GDM1 (cell line): ENCODE measurements at places on chromosomes 16 and 17.
A peak's percentile ranks its signal among the peaks of the same experiment; 100 is the strongest.

- DNase-seq, result peak; percentile 73
Observed at GRCh38 chr17:4499431-4500190, 930 bp downstream of the SPNS2 start.

- no peak for DNase-seq
Observed at GRCh38 chr16:48590476-48590875, 19.5 kb downstream of the N4BP1 start.

GRCh38 chr17:49995055-49995738, at the start of gene DLX3:
Gene DLX3, minus strand, starts transcription at chr17:49995224. Its CDS starts 226 bp downstream, at chr17:49994998.
- peak; percentile 40 for DNase-seq

DNA sequence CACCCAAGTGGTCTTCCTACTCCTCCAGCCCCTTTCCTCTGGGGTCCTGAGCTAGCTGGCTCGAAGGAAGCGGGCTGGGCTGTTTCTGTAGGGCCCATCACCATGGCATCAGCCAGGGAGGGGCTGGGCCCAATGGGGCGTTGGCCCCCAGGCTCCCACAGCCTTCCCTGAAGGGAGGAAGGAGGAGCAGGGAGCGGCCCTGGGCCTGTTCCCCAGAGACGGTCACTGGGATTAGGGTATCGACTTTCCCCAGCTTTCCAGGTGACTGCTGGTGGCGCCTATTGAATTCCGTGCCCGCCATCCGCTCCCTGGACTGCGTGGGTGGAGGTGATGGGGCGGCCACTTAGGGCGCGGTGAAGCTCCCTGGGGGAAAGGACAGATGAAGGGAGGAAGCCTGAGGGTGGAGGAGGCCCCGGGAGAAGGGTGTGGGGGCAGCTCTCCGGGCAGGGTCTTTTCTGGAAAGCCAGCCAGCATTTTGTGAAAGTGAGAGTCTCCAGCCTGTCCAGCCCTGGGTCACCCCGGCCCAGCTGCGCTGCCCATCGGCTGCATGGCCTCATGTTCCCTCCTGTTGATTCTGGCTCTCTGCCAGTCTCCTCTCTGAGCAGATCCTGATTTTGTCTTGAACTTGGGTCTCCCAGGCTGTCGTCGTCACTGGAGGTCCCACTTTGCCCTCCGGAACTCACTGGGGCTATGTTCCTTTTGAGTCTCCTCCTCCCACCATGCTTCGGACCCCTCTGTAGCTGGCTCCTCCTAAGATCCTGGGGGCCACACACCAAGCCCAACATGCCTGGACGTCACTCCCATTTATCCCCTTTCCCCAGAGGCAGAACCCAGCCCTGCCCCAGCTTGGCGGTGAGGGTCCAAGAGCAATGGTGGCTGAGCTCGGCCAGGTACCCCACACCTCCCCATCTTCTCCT, 9.8 kb downstream of the NHERF1 start:
- DNase-seq, result no peak
